ENCODE measurements at places on chromosomes 16 and 17. TPM values are rescaled to one million over a fixed set of nuclear protein-coding genes. Genes with fewer than 3 reads are reported as not detected.

The KRTAP4-3 gene
- total RNA-seq, result 54.0 TPM

The CCL5 gene
- total RNA-seq, result 1.3 TPM

The CNGB1 gene
- not detected for total RNA-seq

DNA sequence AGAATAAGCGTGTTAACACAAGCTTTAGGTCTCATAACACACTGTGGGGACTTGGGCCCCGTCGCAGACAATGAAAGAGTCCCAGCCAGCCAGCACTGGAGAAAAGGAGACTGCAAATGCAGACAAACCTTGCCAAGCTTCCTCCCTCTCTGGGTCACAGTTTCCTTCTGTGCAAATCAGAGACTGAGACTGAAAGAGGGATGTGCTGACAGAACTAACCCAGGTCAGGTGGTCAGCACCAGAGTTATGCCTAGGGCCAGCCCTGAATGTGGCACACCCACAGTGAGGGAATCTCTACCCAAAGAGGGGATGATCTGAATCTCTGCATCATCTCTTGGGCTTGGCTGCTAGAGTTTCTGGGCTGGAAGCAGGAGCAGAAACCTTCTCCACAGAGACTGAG, 282.3 kb upstream of the CCL2 start:
- no peak for DNase-seq

The ARL16 gene
- total RNA-seq, result 29.2 TPM

The PRDM7 gene
- total RNA-seq, result not detected

DNA sequence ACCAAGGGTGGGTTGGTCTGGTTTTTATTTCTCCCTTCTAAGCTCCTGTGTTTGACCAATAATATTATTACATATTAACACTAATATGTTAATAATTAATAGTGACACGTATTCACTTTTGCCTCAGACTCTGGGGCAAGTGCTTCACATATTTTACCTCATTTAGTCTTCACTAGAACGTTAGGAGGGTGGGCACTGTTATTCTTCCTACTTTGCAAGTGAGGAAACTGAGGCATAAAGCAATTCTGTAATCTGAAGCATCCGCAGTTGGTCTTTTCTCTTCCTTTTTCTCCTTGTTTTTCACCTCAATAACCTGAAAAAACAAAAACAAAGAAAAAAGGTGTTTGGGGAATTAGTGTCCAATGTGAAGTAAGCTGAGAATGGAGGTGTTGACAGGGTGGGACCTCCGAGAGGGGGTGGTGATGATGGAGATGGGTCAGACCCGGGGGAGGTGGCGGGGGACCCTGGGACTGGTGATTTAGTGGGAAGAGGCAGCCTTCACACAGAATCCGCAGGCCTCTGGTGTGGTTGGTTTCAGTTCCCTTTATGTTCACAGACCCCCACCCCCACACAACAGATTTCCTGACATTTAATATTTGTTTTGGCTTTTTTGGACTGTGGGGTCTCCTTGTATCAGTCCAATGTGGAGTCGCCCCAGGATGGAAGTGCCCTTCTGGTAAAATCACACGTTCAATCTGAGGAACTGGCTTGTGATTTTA, 3.7 kb downstream of the CDH1 start:
- no peak for DNase-seq

The MINK1 gene
- total RNA-seq, result 137 TPM

GRCh38 chr16:76121636-76122035, 155.6 kb upstream of the CNTNAP4 start:
- no peak for DNase-seq
